ENCODE measurements at places on chromosomes 12 and 14. TPM values are rescaled to one million over a fixed set of nuclear protein-coding genes. Genes with fewer than 3 reads are reported as not detected.

Gene SDSL
- 13.6 TPM for polyA plus RNA-seq

- no peak for DNase-seq
Observed at GRCh38 chr12:19450362-19450761, 11.1 kb downstream of the AEBP2 start.

DNA sequence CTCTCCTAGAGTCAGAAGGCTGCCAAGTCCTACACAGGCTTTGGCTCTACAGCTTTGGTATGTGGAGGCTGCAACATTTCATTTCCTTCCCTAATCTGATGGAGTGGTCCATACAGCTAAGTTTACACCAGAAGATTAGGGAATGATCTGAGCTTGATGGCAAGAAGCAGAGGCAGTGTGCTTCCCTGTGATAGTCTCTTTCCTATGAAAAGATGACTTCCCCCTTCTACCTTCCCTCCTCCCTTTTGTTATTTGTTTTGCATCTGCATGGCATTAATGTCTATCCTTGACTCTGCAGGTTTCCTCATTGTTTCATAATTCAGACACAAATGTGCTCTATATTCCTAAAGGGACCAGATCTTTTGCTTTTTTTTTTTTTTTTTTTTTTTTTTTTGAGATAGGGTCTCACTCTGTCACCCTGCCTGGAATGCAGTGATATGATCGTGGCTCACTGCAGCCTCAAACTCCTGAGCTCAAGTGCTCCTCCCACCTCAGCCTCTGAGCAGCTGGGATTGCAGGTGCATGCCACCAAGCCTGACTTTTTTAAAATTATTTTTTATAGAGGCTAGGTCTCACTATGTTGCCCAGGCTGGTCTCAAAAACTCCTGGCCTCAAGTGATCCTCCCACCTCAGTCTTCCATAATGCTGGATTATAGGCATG lies 76.3 kb downstream of the GRIP1 start:
- no peak for DNase-seq

GRCh38 chr12:4526923-4527546 lies 11.7 kb upstream of the RAD51AP1 start:
- DNase-seq, result no peak

Gene OR4E2
- not detected for polyA plus RNA-seq

DNA sequence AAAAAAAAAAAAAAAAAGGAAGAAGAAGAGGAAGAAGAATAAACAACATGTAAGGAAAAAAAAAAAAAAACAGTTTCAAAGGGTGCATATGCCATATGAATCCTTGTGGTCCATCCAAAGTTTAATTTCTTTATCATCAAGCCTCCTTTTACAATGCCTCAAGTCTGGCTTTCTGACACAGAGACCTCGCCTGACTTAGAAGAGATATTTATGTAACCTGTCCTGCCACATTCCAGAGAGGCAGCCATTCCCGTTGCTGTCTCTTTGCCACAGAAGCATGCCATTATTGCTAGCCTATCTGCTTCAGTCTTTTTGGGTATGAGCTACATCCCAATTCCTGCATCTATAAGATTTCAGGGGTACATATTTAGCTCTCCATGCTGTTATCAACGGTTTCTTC lies 596.7 kb upstream of the ATP2B1 start:
- DNase-seq, result no peak

GRCh38 chr12:89948271-89949175 lies 239.9 kb upstream of the ATP2B1 start:
- DNase-seq, result no peak

Gene TAS2R8
- polyA plus RNA-seq, result 0.06 TPM

GRCh38 chr14:76832503-76832988 lies 6.3 kb downstream of the LRRC74A start:
- no peak for DNase-seq

DNA sequence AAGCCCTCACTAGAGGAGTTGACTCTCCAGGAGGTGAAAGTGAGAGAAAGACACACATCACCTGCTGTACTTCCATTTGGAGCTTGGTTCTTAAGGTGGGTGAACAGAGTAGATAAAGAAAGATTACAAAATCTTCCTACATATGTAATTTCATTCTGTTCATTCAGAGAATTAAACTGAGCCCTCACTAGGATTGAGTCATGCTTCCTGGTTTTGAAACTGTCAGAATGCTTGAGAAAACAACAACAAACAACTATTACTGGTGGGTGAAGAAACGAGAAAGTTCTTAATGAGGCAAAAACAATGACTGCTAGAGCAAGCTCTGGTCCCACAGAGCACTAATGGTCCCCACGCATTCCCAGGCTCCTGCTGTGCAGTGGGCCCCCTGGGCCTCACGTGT lies 841.7 kb downstream of the VRK1 start:
- no peak for DNase-seq

Gene IKZF4
- 4.7 TPM for polyA plus RNA-seq

DNA sequence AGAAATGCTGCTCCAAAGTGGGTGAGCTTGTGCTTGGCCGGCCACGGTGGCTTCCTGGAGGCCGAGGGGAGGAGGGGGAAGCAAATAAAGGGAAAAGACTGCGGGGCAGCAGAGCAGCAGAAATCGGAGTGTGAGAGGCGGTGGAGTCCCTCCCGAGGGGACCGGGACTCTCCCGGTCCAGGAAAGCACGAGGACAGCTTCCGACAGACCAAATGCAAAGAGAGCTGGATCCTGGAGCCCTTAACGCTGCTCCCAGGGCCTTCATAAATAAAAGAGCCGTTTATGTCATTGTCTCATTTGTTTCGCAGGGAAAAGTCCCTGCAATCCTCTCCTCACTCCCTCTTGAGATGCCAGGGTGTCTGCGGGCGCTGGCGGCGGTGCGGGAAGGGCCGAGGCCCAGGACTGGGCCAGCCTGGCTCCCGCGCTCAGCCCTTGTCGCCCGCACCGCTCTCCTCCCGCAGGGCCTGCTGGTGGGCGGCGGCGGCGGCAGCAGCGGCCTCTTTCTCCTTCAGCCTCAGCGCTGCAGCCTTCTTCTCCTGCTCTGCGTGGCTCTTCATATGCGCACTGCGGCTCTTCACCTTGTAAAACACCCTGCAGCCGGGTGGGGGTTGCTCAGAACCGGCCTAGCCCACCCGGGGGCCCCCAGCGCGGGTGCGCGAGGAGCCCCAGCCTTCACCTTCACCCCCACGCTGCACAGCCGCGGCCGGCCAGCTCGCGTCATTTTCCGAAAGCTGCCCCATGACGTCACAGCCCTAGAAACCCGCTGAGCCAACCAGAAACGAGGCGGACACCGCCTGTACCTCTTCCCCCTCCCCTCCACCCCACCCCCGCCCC lies 4.5 kb upstream of the PNMA1 start:
- DNase-seq, result no peak

- no peak for DNase-seq
Observed at GRCh38 chr12:57612711-57613426, 1.6 kb downstream of the ARHGEF25 start.

DNA sequence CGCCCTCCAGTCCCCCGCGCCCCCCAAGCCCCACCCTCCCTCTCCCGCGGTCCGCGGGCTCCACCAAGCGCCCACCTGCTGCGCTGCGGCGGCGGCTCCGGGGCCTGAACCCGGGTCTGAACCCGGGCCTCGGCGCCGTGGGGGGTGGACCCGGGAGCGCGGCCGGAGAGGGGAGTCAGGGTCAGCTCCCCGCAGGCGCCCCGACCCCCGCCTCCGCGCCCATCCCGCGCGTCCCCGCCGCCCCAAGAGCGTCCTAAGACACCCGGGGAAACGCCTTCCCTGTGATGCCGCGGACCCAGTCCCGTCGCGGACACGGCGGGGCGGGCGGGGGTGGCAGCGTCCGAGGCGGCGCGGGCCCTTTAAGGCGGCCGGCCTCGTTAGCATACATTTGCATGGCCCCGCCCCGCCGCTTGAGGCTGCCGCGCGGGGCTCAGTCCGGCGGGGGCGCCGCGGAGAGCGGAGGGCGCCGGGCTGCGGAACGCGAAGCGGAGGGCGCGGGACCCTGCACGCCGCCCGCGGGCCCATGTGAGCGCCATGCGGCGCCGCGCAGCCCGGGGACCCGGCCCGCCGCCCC lies at the start of gene MMP17:
TSS of gene MMP17 (plus strand) at position 433 of the 574 bp plus-strand sequence. CDS start at position 535, 102 bp downstream.
- no peak for DNase-seq

Gene HOXC13
- not detected for polyA plus RNA-seq

DNA sequence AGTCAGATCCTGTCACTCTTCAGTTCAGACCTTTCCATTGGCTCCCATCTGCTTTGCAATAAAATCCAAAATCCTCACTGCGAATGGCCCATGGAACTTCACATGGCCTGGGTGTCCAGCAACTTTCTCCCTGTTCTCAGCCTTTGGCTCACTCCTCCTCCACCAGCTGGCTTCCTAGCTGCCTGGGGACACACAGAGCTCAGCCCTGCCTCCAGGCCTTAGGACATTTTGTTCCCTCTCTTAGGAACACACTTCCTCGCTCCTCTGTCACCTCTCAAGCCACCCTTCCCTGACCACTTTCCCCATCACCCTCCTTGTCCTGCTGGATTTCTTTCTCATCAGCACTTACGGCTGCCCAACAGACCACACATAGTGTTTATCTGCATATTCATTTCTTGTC lies 419.6 kb downstream of the MED13L start:
- no peak for DNase-seq

Gene LGMN
- polyA plus RNA-seq, result 23.4 TPM

DNA sequence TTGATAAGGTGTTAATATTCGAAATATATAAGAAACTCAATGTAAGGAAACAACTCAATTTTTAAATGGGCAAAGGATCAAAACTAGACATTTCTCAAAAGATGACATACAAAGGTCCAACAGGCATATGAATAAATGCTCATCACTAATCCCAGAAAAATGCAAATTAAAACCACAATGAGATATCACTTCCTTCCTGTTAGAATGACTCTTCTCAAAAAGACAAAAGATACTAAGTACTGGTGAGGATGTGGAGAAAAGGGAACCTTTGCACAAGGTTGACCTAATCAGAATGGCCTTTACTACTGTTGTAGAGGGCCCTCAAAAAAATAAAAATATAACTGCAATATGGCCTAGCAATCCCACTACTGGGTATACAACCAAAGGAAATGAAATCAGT lies 383.4 kb downstream of the KCNH5 start:
- DNase-seq, result no peak

DNA sequence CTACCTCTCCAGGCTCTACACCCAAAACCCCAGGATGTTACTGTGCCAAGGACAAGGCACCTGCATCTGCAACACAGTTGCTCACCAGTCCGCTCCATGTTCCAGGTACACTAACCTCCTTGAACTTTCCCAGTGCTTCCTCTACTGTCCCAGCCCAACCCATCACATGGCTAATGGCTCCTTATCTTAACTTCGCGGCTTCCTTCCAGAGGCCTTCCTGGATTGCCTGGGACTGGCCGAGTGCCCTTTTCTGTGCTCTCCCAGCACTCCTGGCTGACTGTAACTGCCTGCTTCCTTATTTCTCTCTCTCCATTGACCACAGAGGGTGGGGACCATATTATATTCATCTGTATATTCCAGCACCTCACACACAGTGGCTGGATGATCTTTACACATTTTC lies 20.9 kb downstream of the POMT2 start:
- no peak for DNase-seq

DNA sequence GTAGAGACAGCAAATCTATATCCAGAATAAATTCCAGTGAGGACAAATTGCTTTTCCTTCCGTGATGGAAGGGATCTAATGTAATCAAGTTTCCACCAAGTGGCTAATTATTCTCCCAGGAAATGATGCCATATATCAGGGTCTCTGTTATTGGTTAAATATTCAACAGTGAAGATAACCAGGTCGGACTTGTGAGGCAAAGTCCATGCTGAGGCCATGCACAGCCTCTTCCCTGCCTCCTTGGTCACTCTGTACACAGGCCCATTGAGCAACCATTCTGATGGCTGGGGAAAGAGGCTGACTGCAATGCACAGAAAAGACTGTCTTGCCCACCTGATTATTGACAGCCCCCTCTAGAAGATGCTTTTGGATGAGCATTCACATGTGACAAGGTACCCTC lies 90.1 kb downstream of the TNFAIP2 start:
- DNase-seq, result no peak

Gene SLC10A1
- polyA plus RNA-seq, result not detected

Gene SOS2
- polyA plus RNA-seq, result 13.1 TPM

DNA sequence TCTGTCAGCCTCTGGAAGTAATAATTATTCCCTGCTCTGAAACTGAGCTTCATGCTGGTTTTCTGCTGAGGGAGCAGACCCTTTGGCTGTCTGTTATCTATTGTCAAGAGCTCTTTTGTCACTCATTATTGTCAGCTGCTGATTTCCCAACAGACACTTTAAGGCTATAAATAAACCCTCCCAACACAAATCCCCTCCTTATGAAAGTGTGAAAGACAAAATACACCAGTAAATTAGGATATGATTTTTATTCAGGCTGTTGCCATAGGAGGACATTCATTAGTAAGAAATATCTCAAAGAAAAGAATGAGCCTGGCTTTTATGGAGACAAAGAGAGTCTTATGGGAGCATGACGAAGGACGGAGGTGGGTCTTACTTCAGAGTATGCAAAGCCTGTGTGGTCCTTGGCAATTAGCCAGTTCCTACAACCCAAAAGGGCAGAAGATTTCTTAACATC lies 180.8 kb downstream of the CRADD start:
- no peak for DNase-seq

Gene INSM2
- not detected for polyA plus RNA-seq

DNA sequence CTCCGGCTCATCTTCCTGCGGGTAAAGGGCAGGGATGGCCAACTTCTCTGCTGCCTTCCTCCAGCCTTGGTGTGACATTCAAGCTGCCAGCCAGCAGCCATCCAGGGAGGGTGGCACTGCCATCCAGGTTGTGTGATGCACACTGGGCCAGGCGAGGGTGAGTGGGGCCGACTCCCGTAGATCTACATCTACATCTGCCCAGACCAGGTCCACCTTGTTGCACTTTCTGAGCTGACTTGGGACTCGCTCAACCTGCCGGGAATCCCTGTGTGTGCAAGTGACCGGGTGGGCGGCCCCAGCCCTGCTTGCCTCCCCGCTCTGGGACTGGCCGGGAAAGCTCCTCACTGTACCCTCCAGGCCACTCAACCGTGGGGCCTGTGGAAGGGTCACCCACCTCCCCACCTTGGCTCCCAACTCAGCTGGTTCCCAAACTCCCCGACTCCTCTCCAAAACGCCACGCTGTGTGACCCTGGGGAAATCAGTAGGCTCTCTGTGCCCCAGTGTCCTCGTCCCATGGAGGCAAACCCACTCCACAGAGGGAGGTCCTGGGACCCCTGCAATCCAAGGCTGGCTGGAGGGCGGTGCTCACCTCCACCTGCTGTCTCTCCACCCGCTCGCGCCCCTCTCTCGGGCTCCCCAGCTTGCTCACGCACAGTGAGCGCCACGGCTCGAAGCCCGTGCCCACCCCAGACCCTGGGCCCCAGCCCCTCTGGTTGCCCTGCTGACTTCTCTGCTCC lies 14.7 kb downstream of the JAG2 start:
- DNase-seq, result no peak

- DNase-seq, result no peak
Observed at GRCh38 chr12:102051431-102051965, 10.3 kb downstream of the WASHC3 start.

Gene HSP90B1
- 848 TPM for polyA plus RNA-seq

Gene CDCA3
- polyA plus RNA-seq, result 11.6 TPM

GRCh38 chr14:99518441-99519346 lies 37.5 kb downstream of the CCNK start:
- no peak for DNase-seq

DNA sequence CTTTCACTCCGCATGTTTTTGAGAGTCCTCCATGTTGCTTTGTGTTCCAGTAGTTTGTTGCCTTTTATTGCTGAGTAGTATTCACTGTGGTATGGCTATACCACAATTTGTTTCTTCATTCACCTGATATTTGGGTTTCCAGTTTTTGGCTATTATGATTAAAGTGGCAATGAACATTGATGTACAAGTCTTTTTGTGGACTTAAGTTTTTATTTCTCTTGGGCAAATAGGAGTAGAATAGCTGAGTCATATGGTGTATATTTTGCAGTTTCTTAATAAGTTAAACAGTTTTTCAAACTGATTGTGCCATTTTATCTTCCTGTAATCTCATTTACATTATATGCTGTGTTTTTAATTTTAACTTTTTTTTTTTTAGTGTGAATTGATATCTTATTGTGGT lies 16.2 kb downstream of the ADIPOR2 start:
- no peak for DNase-seq

All from AG04450 (cell line).